CD4-positive, alpha-beta T cell treated with Interferon alpha-2 for 1 hour (primary cell): ENCODE measurements at places on chromosomes 16 and 17.

- no peak for DNase-seq
Observed at GRCh38 chr17:14052886-14053615, 16.3 kb upstream of the COX10 start.

DNA sequence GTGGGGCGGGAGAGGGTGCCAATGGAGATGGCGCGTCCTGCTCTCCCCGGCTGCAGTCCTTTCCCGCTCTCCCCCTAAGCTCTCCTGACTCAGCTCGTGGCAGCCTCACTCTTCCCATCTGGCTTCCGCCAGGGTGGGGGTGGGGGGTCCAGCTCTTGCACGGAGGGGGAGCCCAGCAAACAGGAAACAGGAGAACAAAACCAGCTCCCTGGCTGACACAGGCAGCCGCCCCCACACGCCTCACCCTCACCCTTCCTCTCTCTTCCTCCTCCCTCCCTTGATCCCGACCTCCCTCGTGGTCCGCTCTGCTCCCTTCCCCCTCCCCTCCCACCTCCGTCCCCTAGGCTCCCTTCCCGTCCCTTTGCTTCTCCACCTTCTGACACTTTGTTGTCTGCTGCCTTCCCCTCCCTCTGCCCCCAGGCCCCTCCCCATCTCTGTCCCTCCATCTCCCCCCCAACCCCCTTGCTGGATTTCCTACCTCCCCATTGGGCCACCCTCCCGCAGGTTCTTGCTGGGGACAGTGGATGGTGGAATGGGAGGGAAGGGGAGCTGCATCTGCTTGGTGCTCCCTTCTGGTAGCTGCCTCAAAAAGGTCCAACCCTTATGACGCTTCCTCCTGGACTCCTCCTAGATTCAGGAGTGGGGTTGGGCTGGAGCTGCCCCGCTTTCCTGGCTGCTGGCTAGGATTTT, 23.7 kb downstream of the ARHGAP23 start:
- no peak for DNase-seq

GRCh38 chr16:54935266-54935968, 4.8 kb downstream of the IRX5 start:
- DNase-seq, result no peak

DNA sequence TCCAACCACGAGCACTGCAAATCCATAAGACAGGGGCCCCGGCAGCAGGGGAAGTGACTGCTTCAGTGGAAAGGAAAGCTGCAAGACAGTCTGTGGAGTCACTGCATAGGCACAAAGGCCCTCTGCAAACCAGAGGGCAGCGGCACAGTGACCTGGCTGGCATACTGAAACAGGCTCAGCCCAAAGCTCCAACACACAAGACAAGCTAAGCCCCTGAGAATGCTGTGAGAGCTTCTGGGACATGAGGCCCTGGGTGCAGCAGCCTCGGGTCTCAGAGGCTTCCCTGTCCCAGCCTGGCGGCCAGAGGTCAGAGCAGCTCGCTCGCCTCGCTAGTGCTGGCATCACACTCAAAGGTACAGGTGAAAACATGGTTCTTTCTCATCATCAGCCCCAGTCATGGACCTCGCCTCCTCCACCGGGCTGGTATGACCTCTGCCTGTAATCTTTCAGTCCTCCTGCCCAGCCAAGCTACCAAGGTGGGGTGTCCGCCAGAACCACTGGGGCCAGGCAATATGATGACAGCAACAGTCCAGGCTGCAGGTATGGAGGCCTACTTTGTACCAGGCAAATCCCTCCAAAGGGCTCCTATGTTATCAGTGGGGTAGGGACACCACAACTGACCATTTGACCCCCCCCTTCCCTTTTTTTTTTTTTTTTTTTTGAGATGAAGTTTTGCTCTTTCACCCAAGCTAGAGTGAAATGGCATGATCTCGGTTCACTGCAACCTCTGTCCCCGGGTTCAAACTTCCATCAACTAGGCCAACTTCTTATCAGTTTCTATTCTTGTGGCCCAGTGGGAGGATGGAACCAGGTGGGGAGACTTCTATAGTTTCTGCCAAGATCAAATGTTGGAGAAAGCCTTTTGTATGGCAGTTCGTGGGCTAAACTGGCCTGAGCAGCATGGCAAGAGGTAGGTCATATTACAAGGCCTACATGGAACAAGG, 19.2 kb downstream of the ST3GAL2 start:
- no peak for DNase-seq

DNA sequence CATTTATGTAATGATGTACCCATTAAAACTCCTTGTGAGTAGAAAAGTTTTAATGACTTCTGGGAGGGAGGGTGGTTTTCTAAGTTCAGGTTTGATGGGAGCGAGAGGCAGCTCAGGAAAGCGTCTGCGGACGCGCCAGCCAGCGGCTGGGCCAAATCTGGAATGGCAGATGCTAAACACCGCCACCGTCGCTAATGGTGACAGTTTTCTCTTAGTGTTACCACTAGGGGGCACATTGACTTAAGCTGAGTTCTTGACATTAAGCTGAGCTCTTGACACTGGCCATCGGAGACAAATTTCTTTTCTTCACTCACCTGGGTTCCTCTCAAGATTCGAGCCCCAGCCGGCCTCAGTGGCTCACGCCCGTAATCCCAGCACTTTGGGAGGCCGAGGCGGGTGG, 6.7 kb downstream of the TRPV1 start:
- DNase-seq, result peak; percentile 25

GRCh38 chr17:33520426-33521330, 227.6 kb upstream of the ASIC2 start:
- DNase-seq, result peak; percentile 18

GRCh38 chr17:69335058-69335457, 8.1 kb upstream of the ABCA5 start:
- no peak for DNase-seq

DNA sequence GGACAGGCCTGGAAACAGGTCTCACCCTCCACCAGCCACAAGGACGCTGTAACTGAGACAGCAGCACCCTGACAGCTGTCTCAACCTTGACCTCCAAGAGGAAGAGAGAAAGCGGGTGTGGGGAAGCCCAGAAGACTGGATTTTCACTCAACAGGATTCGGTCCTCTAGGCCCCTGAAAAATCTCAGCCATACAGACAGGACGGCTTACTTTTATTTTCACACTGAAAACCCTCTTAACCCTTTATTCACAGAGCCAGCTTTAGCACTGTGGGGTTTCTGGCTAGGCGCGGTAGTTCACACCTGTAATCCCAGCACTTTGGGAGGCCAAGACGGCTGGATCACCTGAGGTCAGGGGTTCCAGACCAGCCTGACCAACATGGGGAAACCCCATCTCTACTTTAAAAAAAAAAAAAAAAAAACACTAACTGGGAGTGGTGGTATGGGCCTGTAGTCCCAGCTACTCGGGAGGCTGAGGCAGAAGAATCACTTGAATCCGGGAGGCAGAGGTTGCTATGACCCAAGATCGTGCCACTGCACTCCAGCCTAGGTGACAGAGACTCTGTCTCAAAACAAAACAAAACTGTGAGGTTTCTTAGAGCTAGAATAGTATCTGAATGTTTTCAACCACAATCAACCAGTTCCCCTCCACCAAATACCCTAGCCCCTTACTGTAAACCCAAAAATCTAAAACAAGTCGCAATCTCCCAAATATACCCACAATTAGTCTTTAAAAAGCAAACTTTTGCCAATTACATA, 5.3 kb downstream of the ANKRD11 start:
- DNase-seq, result peak; percentile 48

DNA sequence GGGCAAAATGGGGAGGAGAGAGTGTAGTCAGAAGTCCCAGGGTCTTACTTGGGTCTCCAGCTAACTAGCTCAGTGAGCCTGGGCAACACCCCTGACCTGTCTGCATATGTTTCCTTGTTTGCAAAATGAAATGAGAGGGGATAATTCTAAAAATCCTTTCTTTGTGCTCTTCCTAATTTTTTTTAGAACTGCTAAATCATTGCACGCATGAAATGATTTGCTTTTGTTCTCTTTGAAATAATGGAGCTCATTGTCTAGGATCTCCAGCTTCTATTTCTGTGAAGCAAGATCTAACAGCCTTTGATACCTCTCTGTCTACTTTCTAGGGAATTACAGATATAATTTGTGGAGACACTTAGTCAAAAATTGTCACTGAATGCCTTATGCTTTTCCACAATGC, 181.3 kb downstream of the CDH13 start:
- DNase-seq, result no peak

DNA sequence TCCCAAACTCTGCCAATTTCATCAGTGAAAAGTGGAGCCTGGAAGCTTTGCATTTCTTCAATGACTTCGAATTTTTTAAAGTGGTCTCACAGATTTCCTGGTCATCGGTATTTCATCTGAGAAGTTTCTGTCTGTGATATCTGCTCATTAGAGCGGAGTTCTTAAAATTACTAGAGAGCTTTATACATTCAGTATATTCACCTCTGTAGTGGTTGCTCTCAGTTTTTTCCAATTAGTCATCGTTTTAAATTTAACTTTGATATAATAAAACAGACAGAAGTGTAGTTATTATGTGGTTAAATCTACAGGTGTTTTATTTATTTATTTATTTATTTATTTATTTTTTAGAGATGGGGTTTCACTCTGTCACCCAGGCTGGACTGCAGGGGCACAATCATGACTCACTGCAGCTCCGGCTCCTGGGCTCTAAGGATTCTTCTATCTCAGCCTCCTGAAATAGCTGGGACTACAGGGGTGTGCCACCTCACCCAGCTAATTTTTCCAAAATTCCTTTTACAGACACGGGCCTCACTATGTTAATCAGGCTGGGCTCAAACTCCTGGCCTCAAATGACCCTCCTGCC, 16.0 kb downstream of the ARHGAP17 start:
- no peak for DNase-seq

- DNase-seq, result peak; percentile 51
Observed at GRCh38 chr16:2178321-2179106, 17.9 kb downstream of the CASKIN1 start.

DNA sequence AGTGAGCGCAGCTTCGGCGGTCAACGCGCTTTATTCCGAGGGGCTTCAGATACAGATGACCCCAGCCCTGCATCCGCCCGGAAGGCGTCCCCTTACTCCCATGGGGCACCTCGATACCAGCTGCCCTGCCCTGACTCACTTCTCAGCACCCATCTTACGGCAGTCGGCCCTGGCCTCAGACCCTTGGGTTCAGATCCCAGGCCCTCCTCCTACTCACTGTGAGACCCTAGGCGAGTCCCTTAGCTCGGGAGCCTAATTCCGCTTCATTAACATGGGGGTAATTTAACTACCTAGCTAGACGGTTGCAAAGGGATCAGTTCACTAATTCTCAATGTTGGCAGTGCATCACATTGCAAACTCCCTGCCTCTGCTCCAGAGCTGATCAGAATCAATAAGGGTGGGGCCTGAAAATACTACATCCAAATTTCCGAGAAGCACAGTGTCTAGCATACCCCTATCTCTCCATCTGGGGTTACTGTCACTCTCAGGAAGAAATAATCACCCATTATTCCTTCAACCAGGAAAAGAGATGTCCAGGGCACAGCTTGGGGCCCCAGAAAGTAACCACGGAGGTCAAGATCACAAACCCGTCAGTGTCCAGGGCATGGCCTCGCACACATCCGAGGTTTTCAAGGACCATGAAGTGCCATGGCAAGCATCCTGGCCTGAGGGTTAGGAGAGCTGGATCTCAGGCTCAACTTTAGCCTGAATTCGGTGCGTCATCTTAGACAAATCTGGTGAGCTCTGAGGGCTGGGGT, 415 bp upstream of the FLOT2 start:
- DNase-seq, result peak; percentile 48

- DNase-seq, result no peak
Observed at GRCh38 chr16:55016515-55016914, 85.8 kb downstream of the IRX5 start.

- DNase-seq, result no peak
Observed at GRCh38 chr17:49067163-49067562, 65.4 kb upstream of the B4GALNT2 start.

DNA sequence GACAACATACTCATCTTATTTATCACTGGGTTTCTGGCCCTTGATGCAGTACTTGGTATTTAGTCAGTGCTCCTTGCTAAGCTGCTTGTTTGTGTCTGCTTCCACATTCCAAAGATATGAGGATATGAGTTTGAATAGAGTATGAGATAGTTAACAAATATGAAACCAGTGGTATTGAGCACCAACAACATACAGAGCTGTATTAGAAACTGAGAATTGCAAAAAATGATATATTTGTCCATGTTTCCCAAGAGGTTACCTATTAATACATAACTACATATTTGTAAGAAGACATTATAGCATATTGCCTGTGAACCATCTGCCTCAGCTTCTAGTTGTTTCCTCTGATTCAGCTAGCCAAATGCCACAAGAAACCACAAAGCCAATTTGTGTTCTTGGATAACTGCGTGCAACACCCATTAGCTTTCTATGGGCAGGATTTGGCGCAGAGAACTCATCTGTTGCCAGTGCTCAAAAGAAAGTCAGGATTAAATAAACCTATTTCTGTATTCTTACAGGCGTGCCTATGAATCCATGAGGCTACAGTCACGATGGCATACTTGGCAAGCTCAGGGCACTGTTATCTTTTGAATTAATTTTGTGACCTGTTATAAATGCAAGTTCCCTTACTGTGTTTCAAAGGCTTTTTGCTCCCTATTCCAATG, 194.4 kb downstream of the MAP2K6 start:
- DNase-seq, result no peak

- DNase-seq, result no peak
Observed at GRCh38 chr16:19735074-19735867, 17.2 kb downstream of the IQCK start.

DNA sequence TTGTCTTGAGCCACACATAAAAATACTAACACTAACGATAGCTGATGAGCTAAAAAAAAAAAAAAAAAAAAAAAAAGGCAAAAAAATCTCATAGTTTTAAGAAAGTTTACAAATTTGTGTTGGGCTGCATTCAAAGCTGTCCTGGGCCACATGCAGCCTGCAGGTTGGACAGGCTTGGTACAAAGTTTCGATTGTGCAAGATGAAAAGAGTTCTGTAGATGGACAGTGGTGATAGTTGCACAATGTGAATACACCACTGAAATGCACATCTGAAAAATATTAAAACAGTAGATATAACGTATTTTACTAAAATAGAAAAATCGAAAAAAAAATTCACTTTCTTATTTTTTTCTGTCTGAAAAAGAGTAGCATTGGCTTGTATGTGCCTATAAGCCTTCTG, 42.9 kb downstream of the AMFR start:
- DNase-seq, result no peak

GRCh38 chr16:35562471-35562870, 2103.1 kb downstream of the TP53TG3F start:
- DNase-seq, result no peak

GRCh38 chr16:70416748-70417616, 21.9 kb downstream of the ST3GAL2 start:
- no peak for DNase-seq

DNA sequence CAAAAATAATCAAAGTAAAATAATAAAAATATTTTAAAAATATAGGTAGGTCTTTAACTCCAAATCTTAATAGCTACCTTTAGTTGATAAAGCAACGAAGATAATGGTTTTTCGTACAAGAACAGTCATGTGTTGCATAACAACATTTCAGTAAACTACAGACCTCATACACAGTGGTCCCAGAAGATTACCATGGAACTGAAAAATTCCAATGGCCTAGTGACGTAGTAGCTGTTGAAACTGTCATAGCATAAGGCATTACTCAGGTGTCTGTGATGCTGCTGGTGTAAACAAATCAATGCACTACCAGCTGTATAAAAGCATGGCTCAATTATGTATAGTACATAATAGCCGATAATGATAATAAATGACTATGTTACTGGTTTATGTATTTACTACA, 43.9 kb downstream of the CREBBP start:
- DNase-seq, result no peak
